ENCODE measurements at places on chromosomes 1 and 21.

- no peak for DNase-seq
Observed at GRCh38 chr1:52460694-52461093, 56.3 kb downstream of the PRPF38A start.

- no peak for DNase-seq
Observed at GRCh38 chr21:46295177-46295770, 9.1 kb downstream of the YBEY start.

GRCh38 chr21:25513810-25514209 lies 93.5 kb downstream of the MRPL39 start:
- no peak for DNase-seq

DNA sequence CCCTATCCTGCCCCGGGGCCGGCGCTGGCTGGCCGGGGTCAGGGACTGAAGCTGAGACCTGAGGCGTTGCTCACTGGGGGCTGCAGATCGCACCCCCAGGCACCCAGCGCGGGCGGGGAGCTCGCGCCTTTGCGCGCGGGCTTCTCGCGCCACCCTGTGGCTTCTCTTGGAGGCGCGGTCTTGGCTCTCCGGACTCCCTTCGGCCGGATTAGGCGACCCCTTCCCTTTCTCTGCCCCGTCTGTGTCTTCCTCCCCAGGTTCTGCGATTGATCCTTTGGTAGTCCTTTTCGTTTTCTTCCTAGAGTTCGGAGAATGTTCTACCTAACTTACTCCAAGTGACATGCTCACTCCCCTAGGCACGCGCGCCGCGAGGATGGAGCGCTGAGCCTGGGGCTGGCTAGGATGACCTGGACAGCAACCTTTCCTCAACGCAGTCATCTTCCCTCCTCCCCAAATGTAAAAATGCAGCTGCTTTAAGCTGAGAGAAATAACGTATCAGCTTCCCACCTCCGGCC lies 495 bp upstream of the NTRK1 start:
- DNase-seq, result peak; percentile 22

- no peak for DNase-seq
Observed at GRCh38 chr1:75438355-75438754, 172.6 kb downstream of the SLC44A5 start.

- DNase-seq, result no peak
Observed at GRCh38 chr1:229192853-229193252, 78.1 kb upstream of the RAB4A start.

DNA sequence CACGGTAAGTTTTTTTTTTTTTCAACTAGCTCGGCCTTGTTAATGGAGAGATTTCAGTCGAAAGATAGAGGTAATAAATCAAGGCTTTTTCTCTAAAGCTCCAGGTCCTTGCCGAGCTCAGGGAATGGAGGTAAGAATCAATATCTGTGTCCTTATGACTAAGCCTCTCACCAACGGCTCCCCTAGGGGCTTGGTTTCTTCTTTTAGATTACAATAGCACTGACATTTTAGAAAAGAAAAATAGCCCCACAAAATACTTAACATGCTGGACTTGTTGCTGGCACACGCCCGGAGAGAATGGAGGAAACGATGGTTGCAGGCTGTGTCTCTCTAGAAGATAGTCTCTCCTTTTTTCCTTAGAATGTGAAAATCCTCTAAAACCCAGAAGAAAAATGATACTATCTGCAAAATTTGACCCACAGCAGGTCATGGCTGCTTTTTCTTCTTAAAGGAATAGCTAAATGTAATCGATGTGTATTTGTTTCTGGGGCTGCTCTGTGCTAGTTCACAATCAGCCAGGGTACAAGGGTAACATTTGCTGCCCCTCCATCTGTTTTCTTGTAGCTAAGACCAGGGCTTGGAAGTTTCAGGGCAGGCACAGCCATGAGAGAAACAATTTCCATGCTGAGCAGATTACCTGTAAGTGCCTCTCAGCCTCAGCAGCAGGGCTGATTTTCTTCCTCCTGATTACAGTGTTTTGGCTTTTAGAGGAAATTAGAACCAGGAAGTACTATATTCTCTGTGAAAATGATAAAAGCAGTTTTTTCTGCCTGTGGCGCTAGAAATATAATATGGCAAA lies 86.2 kb upstream of the GNG12 start:
- DNase-seq, result no peak

GRCh38 chr1:24383381-24383940 lies 30.1 kb downstream of the STPG1 start:
- no peak for DNase-seq

- DNase-seq, result no peak
Observed at GRCh38 chr21:14245711-14246110, 29.8 kb downstream of the RBM11 start.

GRCh38 chr1:168736520-168736919 lies 7.5 kb upstream of the DPT start:
- DNase-seq, result no peak

- no peak for DNase-seq
Observed at GRCh38 chr1:110760321-110760720, 85.6 kb upstream of the KCNA3 start.

GRCh38 chr1:58981392-58981791 lies 197.5 kb upstream of the JUN start:
- no peak for DNase-seq

GRCh38 chr1:9753121-9753531 lies 70.6 kb downstream of the CLSTN1 start:
- no peak for DNase-seq
